ENCODE measurements at places on chromosomes 2 and 18.

- DNase-seq, result peak; percentile 40
These were observed 278.9 kb downstream of the PRKCE start for GRCh38 chr2:45930396-45930792.

GRCh38 chr2:121599963-121600651 lies 49.2 kb downstream of the CLASP1 start:
- no peak for DNase-seq

- DNase-seq, result no peak
These were observed 216.6 kb downstream of the SPAG16 start for GRCh38 chr2:213500881-213501280.

DNA sequence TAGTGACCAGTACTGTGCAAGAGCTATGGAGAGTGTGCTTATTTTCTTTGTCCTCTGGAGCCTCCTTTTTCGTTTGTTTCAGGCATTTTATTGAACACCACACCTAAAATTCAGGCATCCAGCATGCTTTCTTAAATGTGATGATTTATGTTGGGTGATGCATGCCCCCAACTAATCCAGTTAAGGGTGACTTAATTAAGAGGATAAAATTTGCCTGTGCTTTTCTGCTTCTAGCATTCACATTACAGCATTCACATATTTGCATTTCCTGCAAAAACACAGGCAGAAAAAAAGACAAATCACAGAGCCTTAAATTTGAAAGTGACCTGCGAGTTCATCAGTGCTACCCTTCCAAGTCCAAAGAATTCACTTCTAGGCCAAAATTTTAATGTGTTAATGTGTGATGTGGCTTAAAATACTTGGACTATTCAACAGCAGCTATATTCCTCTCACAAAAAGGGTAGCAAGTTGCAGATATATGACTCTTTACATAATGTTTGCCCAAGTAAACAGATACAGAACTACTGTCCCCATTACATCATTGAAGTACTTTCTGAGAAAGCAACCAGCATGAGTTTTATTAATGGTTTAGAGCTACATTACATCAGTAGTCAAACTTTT lies 286.5 kb downstream of the THSD7B start:
- DNase-seq, result no peak

- no peak for DNase-seq
These were observed 41.2 kb downstream of the RPL37A start for GRCh38 chr2:216539791-216540241.

Data from AG20443 (cell line).